ENCODE measurements at places on chromosomes 6 and 20.

GRCh38 chr6:55003719-55004430 lies 157.3 kb downstream of the FAM83B start:
- no peak for DNase-seq

DNA sequence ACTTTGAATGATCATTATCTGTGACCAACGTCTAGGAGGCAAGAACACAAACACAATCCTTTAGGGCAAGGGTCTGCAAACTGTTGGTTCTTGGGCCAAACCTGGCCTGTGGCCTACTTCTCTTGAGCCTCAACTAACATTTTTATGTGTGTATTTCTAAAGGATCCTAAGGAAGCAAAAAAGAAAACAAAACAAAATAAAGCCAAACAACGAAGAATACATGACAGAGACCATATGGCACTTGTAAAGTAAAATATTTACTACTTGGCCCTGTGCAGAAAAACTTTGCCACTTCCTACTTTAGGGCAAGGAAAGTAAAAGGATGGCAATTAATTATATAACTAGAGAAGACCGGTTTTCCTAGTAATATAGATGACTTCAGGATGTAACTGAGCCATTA lies 1056.2 kb downstream of the EPHA7 start:
- no peak for DNase-seq

- no peak for DNase-seq
Measured at GRCh38 chr6:138393871-138394783, 9.9 kb upstream of the HEBP2 start.

DNA sequence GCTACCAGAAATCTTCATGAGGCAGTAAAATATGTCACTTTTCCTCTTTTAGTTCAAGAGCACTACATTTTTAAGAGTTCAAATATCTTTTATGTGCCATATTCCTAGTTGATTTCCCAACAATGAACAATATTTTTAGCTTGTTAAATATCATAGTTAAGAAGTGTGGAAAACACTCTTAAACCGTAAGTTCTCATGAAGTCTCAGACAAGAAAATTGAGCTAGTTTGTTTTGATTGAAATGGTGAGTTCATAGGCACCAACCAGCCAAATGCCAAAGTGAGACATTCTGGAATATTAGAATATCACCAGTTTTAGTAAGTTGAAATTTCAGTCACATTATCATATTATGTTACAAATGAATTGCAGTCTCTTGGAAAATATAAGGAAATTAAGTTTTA lies 277.2 kb upstream of the HSF2 start:
- DNase-seq: no peak

GRCh38 chr6:113524826-113525225 lies 332.3 kb upstream of the MARCKS start:
- DNase-seq: no peak

GRCh38 chr6:145036848-145037567 lies 698.3 kb downstream of the EPM2A start:
- DNase-seq: no peak

- DNase-seq: no peak
Measured at GRCh38 chr20:15396900-15397299, 1059.5 kb upstream of the FLRT3 start.
